ENCODE measurements at places on chromosomes 1 and 21.

GRCh38 chr1:230864441-230864840, 3.9 kb downstream of the C1orf198 start:
- DNase-seq: no peak

- DNase-seq: no peak
These were observed 176.2 kb upstream of the RAB4A start for GRCh38 chr1:229094476-229095311.

GRCh38 chr21:43361127-43361492, 65.8 kb downstream of the SIK1 start:
- DNase-seq: peak; percentile 88

DNA sequence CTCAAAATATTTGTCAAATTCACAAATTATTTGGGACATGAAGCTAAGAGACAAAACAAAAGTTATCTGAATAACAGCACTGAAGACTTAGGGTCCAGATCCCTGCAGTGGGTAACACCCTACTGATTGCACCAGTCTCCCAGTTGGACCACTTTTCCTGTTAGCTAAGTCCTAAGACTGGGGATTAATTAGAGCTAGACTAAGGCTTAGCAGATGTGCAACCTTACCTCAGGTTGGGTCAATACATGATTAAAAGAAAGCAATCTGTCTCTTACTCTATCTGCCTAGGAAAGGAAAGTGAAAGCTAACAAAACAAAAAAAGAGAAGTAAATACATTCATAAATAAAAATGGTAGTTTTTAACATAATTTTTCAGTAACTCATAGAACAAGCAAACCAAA, 737.2 kb upstream of the CHRM3 start:
- no peak for DNase-seq

- no peak for DNase-seq
These were observed 5.0 kb downstream of the GAS5 start for GRCh38 chr1:173862769-173863223.

- DNase-seq: no peak
These were observed 16.7 kb upstream of the COL6A2 start for GRCh38 chr21:46081022-46081861.

DNA sequence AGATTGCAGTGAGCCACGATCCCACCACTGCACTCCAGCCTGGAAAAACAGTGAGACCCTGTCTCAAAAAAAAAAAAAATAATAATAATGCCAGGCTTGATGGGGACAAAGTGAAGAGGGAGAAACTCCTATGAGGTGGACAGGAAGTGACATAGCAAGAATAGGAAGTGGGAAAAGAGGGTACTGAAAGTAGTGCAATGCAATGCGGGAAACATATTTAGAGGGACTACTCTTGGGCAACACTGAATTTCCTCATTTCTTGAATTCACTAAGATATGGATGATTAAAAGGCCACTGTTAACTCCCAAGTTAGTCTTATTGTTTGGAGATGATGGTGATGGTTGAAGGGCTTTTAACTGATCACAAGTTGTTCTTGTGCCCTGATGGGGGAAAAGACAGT, 21.6 kb upstream of the KCNA2 start:
- no peak for DNase-seq

GRCh38 chr1:202304375-202304774, 37.4 kb downstream of the UBE2T start:
- peak; percentile 62 for DNase-seq

GRCh38 chr1:233805786-233806185, 98.7 kb upstream of the SLC35F3 start:
- no peak for DNase-seq

- DNase-seq: no peak
These were observed 78.0 kb upstream of the HOOK1 start for GRCh38 chr1:59736744-59737143.

- DNase-seq: peak; percentile 66
These were observed 61.6 kb downstream of the DHRS3 start for GRCh38 chr1:12556368-12556930.

GRCh38 chr1:45989249-45989648, 143.2 kb downstream of the PIK3R3 start:
- DNase-seq: no peak

- no peak for DNase-seq
These were observed 197.2 kb downstream of the NFIA start for GRCh38 chr1:61279570-61279969.

DNA sequence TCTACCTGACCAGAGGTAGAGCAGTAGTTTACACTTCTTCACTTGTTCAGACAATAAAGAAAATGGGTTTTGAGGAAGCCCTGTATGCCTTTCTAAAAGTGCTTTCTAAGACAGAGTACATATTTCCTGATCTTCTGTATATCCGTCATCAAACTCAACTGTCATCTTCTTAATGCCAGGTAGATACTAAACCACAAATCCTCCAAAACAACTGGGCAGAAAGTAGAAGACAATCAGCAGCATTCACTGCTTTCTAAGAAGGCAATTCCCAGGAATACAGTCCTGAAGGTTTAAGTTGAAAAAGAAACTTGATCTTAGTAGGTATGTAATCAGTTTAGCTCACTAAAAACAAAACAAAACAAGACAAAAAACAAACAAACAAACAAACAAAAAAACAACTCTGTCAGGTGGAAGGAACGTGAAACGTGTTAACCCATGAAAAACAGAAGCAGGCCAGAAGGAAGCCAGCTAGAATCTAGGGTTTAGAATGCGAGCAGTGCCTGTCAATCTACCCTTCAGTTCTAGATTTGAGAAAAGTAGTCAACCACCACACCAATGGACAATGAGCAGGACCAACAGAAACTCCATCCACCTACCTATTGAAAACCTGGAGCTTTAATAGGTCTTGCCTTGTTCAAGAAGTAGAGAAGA, 59.2 kb downstream of the LEPR start:
- no peak for DNase-seq

DNA sequence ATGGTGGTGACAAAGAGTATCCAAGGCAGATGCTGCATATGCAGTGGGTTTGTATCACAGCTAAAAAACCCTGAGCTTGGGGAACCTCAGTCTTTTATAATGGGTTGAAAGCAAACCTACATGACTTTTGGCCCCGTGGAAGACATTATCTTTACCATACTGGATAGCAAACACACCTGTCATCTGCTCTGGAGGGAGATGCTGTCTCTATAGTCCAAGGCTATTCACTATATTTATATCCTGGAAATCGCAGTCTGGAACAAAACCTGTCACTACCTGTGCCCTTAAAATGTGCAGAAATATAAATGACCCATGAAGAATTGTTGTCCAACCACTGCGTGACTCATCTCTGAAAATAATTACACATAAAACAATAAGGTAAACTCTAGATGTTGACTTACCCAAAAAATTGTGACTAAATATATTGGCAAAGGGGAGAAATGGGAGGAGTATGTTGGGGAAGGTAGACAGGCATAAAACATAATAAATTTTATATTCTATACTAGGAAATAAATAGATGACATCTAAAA, 121.0 kb upstream of the CXADR start:
- peak; percentile 93 for DNase-seq

DNA sequence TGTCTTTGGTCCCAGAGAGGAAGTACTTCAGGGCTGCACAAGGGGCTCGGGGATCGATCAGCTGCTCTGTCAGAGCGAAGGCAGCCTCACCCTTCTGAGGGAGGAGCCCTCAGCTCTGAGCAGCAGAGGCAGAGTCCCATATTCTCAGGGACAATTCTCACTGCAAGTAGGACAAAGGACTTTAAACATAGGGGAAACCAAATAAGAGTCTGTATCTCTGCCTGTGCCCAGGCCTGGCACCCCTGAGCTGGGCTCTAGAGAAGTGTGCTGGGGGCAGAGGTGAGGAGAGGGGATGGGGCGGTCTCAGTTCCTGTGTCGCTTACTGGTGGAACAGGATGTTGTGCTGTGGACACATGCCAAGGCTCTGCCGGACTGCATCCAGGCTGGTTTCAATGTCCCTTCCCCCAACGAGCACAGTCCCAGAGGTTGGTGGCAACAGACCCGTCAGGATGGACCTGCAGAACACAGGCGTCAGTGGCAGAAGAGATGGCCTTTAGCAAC, 76.6 kb downstream of the ABCA4 start:
- DNase-seq: peak; percentile 31

GRCh38 chr1:87404296-87404695, 75.6 kb downstream of the LMO4 start:
- DNase-seq: no peak

GRCh38 chr1:209086486-209087192, 496.9 kb upstream of the CAMK1G start:
- no peak for DNase-seq

DNA sequence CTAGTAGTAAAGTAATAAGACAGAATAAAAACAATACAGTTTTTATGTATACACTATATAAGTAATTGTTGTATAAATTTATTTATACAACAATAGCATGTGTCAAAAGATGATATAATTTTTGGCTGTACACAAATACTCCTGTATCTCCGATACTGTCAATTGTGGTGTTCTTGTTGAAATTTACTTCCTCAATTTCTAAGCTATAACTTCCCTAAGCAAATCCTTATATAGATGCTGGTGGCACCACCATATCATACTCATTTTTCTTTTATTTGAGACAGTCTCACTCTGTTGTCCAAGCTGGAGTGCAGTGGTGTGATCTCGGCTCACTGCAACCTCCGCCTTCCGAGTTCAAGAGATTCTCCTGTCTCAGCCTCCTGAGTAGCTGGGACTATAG, 141.0 kb upstream of the HP1BP3 start:
- DNase-seq: no peak

GRCh38 chr1:74474585-74474984, 37.8 kb downstream of the LRRC53 start:
- DNase-seq: peak; percentile 49

DNA sequence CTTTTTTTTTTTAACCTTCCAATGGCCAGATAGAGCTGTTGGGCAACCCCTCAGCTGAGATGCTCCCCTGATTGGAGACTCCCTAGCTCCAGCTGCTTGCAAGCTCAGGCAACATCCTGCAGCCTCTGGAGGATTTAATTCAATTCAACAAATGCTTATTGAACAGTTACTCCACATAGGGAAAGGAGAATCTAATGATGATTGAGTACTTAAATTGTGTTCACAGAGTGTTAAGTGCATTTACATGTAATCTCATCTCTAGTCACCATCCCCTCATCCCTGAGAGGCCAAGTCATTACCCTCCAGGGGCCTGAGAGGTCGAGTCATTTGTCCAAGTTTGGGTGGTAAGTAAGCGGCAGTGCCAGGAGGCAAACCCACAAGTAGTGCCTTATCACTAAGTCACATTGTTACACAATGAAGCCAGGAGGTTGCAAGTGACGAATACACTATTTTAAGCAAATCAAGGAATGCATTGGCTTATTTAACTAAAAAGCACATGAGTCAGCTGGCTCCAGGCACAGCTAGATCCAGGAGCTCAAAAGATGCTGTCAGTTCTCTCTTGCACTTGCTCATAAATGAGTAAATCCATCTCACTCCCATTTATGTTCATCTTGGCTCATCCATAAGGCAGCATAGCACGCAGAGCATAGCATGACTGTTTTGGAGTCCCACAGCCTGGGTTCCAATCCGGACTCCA, 64.3 kb downstream of the OPTC start:
- peak; percentile 39 for DNase-seq

DNA sequence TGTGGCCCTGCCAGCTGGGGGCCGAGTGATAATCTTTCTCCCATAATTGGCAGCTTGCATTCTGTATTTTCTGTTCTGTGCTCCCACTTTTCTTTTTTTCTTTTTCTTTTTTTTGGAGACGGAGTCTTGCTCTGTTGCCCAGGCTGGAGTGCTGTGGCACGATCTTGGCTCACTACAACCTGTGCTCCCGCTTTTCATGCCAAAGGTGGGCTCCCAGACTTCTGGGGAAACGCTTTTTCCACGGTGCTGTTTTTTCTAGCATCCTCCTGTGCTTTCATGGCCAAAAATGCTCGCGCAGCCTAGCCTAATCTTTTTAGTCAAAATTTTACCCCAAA, 585 bp upstream of the AHCTF1 start:
- DNase-seq: no peak

DNA sequence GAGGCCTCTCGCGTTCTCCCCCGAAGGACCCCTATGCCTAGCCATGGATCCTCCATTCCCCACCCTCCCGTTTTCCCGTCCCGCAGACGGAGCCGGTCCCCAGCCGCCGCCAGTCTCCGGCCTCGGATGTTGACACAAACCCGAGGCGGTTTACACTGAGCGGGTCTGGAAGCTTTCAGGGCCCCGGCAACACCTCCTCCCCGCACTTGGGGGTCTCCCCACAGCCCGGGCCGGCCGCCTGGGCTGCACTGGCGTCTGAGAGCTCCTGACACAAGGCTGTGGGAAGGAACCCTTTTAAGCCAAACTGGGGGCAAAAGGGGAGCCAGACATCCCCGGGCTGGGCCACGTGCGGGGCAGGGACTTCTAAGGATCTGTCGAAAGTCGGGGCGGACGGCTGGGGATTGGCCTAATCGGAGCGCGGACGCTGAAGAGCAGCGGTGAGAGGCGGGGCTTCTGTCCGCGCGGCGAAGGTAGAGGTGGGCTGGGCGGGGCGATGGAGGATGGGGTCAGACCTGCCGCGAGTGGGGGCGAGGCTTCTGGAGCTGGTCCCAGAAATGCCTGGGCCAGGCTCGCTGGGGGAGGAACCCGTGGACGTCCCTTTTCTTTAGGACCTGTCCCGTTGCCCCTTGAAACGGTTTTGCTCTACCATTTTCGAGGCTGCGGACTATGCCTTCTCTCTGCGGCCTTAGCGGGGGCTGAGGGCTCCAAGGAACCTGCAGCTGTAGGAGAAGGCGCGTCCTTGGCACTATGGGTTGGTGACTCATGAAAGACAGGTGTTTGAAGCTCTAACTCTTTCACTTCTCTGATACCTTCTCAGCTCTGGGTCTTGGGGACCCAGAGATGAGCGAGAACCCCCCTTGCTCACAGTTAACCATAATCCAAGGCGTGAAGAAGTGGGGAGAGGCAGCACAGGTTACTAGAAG, 1.2 kb upstream of the HPCAL4 start:
- DNase-seq: peak; percentile 39

GRCh38 chr1:240194120-240194519, 102.4 kb downstream of the FMN2 start:
- no peak for DNase-seq

GRCh38 chr1:229043115-229043514, 227.8 kb upstream of the RAB4A start:
- no peak for DNase-seq

GRCh38 chr1:156586892-156587477, 4.6 kb upstream of the NAXE start:
- DNase-seq: no peak

DNA sequence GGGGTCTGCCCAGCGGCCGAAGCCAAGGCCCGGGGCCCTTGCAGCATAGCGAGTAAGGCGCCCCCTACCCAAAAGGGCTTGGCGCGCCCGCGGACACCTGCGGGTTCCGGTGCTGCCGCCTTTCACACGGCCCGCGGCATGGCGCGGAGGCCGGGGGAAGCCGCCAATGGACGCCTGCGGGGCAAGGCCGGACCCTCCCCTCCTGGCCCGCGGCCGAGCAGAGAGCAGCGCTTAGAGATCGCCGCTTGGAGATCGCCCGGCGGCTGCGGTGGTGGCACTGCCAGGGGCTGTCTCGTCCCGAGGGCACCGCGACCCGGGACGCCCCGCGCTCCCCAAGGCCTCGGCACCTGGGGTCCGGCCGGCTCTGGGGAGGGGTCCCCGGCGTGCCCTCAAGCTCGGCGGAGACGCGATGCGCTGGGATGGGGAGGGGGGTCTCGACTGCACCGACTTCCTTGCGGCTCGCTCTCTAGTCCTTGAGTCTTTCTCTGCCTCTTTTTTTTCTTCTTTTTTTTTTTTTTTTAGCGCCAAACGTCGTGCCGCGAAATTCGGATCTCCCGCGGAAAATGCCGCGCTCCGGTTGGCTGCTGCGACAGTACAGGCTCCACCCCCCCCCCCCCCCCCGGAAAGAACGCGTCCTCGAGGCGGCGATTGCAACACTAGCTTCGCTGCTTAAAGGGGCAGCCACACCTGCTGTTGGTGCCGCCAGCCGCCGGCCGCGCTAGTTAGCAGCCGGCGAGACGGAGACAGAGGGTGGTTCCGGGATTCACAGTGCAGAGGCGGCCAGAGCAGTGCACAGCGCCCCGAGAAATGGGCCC, at the start of gene E2F2:
TSS of gene E2F2 (minus strand) at position 487 of the 815 bp plus-strand sequence. CDS start at position 47, 440 bp downstream.
- DNase-seq: peak; percentile 92
